Spinal cord (tissue), 10 donors: ENCODE measurements at places on chromosomes 7 and 10. TPM values are rescaled to one million over a fixed set of nuclear protein-coding genes. Genes with fewer than 3 reads are reported as not detected.

The GJC3 gene
- polyA plus RNA-seq, result 1.00 TPM

The STAMBPL1 gene
- 10.4 TPM for polyA plus RNA-seq

The CYP3A7 gene
- polyA plus RNA-seq, result 0.66 TPM

The ARHGEF5 gene
- 1.1 TPM for polyA plus RNA-seq
